ENCODE measurements at places on chromosomes 2 and 18.

- no peak for DNase-seq
Measured at GRCh38 chr18:70998490-70998889, 709.6 kb downstream of the SOCS6 start.

- DNase-seq, result no peak
Measured at GRCh38 chr2:7102826-7103225, 185.6 kb downstream of the RNF144A start.

GRCh38 chr2:171668183-171668582 is 19.1 kb upstream of the DYNC1I2 start:
- DNase-seq, result no peak

GRCh38 chr2:65602603-65603235 is 170.3 kb upstream of the SPRED2 start:
- no peak for DNase-seq

DNA sequence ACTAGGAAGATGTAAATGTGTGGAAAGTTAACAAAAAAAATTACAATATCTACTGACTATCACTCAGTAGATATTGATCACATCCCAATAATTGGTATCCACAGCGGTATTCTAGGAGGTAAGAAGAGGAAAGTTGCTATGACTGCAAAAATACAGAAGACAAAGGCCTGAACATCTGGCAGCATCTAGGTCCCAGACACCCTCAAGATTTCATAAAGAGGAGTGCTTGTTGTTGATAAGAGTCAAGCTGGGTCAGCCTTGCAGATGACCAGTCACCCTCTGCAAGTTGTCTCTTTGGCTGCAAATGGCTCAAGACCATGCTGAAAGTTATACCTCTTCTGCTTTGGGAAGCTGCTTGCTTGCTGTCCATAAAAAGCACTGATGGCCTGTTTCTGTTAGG is 228.4 kb upstream of the FBXO11 start:
- DNase-seq, result no peak

GRCh38 chr2:36960005-36960675 is 6.2 kb downstream of the STRN start:
- no peak for DNase-seq

DNA sequence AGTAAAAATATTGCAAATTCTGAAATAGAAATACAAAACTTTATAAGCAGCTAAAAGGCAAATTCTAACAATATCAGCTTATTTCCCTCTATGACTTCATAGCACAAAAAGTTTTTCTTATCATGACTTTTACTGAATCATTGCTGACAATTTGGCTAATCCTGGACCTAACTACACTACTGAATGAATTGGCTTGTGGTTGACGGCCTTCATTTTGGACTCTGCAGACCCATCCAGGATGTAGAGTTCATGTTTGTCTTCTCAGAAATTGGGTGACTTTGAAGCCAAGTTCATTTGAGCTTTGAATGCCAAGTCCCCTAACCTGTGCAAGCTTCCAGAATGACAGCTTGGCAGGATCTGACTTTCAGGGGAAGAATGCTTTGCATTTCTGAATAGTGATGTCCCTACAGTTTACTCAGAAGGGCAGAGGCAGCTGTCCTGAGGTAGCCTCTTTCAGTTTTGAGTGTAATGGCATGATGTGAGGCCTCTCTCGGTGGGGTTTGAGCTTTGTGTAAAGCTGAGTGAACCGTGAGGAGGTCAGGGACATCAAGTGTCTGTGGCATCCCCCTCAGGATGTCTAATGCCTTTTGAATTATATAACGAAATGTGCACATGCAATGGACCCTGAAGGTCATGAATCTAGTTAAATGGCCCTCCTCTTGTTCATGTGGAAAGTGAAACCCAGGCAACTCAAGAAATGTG is 48.0 kb downstream of the EFEMP1 start:
- DNase-seq, result no peak

GRCh38 chr2:4962419-4962818 is 729.8 kb upstream of the SOX11 start:
- DNase-seq, result no peak

- DNase-seq, result no peak
Measured at GRCh38 chr2:74844752-74845151, 10.8 kb downstream of the HK2 start.

GRCh38 chr2:11073776-11074175 is 81.5 kb upstream of the SLC66A3 start:
- no peak for DNase-seq

- no peak for DNase-seq
Measured at GRCh38 chr2:164882276-164882675, 40.7 kb upstream of the COBLL1 start.

DNA sequence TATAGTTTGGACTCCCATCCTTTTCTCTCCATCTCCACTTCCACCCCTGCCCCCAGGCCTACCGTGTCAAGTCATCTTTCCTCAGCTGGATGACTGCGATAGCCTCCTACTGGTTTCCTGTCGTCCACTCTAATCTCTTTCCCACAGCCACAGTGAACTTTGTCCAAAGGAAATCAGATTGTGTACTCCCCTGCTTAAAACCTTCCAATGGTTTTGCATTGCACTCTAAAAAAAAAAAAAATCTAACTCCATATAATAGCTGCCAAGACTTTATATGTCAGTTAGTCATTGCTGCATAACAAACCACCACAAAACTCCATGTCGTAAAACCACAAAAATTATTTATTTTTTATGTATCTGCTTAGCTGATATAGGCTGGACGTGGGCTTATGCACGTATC is 160.2 kb upstream of the CCDC68 start:
- no peak for DNase-seq

DNA sequence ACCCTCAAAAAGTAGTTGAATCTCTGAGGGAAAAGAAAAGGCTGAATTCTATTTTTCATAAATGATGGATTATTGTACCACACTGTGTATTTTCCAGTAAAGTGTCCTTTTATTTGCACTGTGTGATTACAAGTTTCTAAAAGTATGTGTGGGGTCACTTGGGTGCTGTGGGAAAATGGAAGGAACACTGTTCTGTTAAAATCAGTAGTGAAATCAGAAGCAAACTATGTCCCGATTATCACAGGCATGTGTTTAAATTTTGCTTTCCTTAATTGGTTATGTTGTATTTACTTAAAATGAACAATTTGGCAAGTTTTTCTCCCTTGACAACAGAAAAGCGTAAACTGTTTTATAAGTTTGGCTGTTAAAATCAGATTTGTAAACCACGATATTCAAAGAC is 353.1 kb downstream of the ARHGAP15 start:
- DNase-seq, result no peak

DNA sequence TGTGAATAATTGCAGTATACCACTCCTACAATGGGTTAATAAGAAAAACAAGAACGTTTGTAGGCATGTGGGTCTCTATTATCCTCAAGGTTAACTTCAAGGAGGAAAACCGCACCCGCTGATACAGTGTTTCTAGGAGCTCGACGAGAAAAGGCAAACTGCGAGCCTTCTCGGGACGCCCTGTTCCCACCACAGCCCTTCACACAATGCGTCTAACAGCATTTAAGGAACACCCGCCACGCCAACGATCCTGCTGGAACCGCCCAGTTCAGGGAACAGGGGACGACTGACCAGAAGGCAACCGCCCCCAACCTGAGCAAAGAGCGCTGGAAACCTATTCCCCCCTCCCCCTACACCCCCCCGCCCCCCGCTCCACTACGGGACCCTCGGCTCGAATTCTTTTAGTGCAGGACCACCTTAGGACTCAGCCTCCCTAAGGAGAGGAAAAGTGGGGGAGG is 710 bp upstream of the TMSB10 start:
- no peak for DNase-seq

DNA sequence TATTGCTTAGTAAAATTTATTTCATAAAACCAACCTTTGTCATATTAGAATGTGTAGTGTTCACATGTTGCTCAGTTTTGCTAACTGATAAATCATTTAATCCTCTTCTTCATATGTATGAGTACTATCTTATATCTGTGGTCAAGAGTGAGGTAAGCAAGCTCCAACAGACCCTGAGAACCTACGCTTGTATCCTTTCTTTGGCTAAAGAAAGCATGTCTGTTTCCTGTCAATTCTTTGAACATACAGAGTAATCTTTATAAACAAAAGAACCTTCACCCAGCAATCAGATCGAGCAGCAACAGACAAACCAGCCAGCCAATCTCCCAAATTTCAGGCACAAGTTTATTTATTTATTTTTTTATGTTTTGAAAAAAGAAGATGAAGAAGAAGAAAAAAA is 6.4 kb downstream of the ADCYAP1 start:
- no peak for DNase-seq

GRCh38 chr18:13014232-13014631 is 23.1 kb downstream of the CEP192 start:
- DNase-seq, result no peak

DNA sequence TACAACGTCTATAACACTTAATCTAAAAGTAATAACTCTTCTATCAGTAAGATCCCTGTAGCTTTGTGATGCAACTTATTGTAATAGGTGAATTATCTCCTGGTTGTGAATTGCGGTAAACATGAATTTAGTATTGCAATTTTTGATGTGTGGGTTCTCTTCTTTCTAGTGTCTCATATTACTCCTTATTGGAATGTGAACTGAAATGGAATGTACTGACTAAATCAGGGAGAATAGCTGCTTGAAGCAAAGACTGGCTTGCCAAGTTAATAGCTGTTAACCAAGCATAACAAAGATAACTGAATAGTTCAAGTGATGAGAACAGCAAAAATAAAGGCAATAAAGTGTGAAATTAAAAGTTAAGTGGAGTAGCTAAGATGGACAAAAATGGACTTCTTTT is 60.5 kb upstream of the TFPI start:
- DNase-seq, result no peak

DNA sequence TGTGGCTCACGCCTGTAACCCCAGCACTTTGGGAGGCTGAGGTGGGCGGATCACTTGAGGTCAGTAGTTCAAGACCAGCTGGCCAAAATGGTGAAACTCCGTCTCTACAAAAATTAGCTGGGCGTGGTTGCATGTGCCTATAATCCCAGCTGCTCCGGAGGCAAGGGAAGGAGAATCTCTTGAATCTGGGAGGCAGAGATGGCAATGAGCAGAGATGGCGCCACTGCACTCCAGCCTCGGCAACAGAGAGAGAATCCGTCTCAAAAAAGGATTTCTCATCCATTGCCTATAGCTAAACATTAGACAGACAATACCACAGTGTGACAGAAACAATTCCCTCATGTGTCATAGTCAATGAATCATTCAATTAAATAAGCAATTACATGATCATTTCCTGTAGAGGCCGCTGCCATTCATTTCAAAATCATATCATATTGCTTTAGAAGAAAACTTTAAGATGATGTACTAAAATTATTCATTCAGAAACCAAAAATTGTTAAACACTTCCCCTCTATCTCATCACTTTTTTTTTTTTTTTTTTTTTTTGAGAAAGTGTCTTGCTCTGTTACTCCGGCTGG is 69.5 kb upstream of the TGIF1 start:
- DNase-seq, result no peak

GRCh38 chr18:36582988-36583745 is 245.6 kb downstream of the TPGS2 start:
- no peak for DNase-seq

- no peak for DNase-seq
Measured at GRCh38 chr2:58107803-58108710, 61.5 kb downstream of the VRK2 start.

GRCh38 chr18:13539050-13539449 is 187.3 kb downstream of the FAM210A start:
- DNase-seq, result no peak

DNA sequence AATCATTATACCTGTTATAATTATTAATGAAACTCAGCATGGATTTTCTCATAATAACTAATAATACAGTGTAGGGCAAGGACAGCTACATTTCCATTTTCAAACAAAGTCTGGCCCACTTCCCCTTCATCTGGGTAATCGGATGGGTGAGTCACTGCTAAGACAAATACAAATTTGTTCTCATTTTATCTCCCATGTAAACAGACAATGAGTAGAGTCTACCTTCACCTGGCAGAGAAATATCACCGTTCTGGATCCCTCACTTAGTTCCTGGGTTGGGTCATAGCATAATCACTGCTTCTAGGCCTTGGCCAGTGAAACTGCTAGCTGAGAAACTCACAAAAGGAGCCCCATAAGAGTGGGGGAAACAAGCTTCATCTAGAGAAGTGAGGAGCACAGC is 9.2 kb downstream of the CNTNAP5 start:
- no peak for DNase-seq

- DNase-seq, result no peak
Measured at GRCh38 chr18:10851824-10852319, 297.5 kb downstream of the PIEZO2 start.

Measured in stimulated activated CD4-positive, alpha-beta T cell treated with anti-CD3 and anti-CD28 coated beads, TNF-alpha, amount 100 ng/mL, for 48 hours (primary cell).